ENCODE measurements at places on chromosomes 5 and 9.

GRCh38 chr5:9370256-9370655 lies 175.6 kb downstream of the SEMA5A start:
- DNase-seq = no peak

DNA sequence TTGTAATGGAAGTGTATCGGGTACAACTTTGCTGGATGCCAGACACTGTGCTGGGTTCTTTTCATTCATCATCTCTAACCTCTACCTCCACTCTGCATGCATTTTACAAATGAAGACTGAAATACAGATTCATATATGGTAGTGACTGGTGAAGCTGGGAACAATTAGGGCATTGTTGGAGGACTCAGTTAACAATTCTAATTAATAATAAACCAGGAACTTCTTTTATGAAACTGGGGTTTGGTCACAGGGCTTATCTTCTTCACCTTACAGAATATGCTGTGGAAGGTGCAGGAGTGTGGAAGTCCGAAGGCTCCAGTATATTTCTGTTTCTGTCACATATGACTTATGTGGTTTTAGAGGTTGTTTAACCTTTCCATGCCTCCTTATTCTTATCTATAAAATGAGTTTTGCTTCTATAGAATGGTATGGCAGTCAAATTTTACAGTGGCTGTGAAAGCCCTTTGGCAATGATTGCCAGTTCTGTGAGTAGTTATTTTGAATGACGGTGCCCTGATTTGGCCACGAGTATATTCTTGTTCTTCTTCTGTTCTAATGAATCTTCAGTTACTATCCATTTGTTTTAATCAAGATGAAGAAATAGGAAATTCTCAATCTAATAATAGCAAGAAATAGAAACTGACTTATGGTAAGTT lies 284.7 kb downstream of the GABRB2 start:
- DNase-seq = no peak

- no peak for DNase-seq
Observed at GRCh38 chr9:81607593-81608288, 81.6 kb downstream of the TLE1 start.

- DNase-seq = no peak
Observed at GRCh38 chr5:28253431-28253830, 1215.0 kb upstream of the CDH9 start.

- DNase-seq = no peak
Observed at GRCh38 chr5:139273322-139273571, 20.3 kb upstream of the MATR3 start.

GRCh38 chr9:129023036-129023907 lies 4.9 kb downstream of the SH3GLB2 start:
- DNase-seq = no peak

GRCh38 chr5:931570-932145 lies 39.0 kb downstream of the TRIP13 start:
- DNase-seq = no peak

Measured in NT2/D1 (cell line).